GM12891 (cell line): ENCODE measurements at places on chromosomes 6 and 20.

- DNase-seq: no peak
These were observed 4.7 kb upstream of the GTSF1L start for GRCh38 chr20:43731469-43731868.

DNA sequence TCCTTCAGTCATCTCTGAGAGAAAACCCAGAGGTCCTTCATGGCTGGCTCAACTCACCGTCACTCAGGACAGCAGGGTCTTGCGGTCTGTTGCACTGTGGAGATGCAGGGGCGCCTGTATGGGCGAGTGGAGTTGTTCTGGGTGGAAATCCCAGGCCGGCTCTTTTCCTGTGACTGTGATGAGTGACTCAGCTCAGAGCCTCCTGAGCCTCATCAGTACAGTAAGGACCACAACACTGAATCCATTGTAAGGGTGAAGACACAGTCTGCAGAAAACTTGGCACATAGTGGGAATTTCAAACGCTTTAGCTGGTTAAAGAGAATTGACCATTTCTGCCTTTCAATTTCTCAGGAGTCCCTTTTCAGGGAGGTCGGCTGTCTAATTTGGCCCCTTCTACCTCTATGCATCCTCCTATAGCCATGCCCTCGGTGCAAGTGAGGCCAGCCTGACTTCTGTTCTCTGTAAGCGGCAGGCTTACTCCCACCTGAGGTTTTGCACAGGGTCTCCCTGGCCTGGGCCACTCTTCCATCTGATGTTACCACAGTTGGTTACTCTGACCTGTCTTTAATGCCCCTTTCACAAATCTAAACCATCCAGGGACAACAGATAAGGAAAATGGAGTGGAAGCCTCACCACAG lies 35.5 kb upstream of the TBXT start:
- no peak for DNase-seq

- no peak for DNase-seq
These were observed 2.5 kb upstream of the SH3BGRL2 start for GRCh38 chr6:79628466-79629288.

- DNase-seq: no peak
These were observed 46.7 kb downstream of the TIAM2 start for GRCh38 chr6:155041741-155042279.
